Karpas-422 (cell line): ENCODE measurements at places on chromosomes 5 and 9. TPM values are rescaled to one million over a fixed set of nuclear protein-coding genes. Genes with fewer than 3 reads are reported as not detected.

Gene DRD1
- not detected in 2 replicates for total RNA-seq

DNA sequence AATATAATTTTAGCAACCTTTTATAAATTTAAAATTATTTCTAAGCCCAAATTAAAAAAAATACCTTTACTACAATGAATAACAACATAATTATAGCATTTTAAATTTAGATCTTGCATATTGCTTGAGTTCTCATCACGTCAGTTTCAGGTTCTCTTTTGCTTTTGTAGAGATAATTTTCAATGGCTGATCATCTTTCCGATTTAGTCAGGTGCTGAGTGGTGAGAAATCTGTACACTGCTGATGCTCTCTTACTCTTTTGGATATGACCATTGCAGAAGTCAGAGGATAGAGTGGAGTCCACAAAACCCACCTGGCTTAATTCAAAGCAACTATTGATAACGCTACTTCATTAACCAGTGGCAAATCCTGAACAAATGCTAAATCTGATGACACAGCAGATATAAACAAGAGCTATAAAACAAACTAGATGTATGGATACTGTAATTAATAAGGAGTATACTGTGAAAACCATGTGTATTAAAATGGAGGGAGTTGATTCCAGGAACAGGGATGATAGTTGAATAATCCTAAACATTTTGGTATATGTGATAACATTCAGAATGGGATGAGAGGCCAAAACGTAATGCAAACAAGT, 394.8 kb downstream of the CSNK1G3 start:
- H3K4me1 ChIP-seq, result peaks cover 33% of the 10 kb centered on the region
- no peak for DNase-seq
- H3K27me3 ChIP-seq, result no peaks in the 10 kb centered on the region
- peak overlapping the region; percentile 46 for H3K27ac ChIP-seq

- H3K4me3 ChIP-seq, result no peak overlapping the region
- H3K36me3 ChIP-seq, result no peaks in the 10 kb centered on the region
- peaks cover 12% of the 10 kb centered on the region for H3K4me1 ChIP-seq
- DNase-seq, result no peak
Observed at GRCh38 chr5:7795306-7795705, 55.6 kb downstream of the CFAP90 start.

GRCh38 chr9:128428644-128429512, 8.2 kb downstream of the CERCAM start:
- no peak for DNase-seq
- no peaks in the 10 kb centered on the region for H3K27me3 ChIP-seq
- H3K36me3 ChIP-seq, result no peaks in the 10 kb centered on the region

- H3K36me3 ChIP-seq, result no peaks in the 10 kb centered on the region
- peak overlapping the region; percentile 54 for H3K27ac ChIP-seq
- DNase-seq, result peak; percentile 75
- no peaks in the 10 kb centered on the region for H3K27me3 ChIP-seq
Observed at GRCh38 chr5:116908537-116908936, 333.9 kb upstream of the SEMA6A start.
